ENCODE measurements at places on chromosomes 16 and 17.

DNA sequence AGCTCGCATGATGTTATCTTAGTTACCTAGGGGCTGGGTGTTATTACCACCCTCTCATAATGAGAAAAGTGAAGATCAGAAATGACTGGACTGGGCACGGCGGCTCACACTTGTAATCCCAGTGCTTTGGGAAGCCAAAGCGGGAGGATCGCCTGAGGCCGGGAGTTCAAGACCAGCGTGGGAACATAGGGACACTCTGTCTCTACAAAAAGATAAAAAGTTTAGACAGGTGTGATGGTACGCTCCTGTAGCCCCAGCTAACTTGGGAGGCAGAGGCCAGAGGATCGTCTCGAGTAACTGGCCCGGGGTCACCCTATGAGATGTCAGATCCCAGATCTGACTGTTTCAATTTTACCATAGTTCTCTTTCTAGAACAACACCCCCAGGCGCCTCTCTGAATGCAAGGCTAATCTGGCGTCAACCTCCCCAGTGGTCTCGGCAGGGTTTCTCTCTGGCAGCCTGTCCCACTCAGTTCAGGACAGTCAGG, 1.9 kb upstream of the CCDC102A start:
- DNase-seq = no peak

GRCh38 chr16:58384437-58385055, 7.7 kb upstream of the GINS3 start:
- no peak for DNase-seq

DNA sequence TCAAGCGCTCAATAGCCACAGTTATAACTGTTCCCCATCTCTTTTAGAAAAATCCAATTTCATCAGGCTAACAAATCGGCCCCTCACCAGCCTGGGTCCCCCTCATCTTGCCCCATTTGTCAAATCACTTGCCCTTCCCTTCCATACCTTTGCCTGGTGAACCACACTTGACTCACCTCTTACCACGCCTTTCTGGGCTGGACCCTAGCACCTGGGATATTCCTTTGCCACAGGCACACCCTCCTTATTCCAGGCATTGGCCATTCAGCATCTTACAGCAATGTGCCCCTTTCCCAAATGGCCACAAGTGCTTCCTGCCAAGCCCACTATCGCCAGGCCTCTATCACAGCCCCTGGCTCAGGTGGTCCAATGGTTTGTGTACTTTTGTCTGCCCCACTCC, 14.9 kb downstream of the CMTM4 start:
- DNase-seq = no peak

- no peak for DNase-seq
These were observed 8.0 kb upstream of the SLC35B1 start for GRCh38 chr17:49715717-49716279.

GRCh38 chr17:19327031-19327783, 35.3 kb downstream of the B9D1 start:
- no peak for DNase-seq

All from pons (tissue), 1 donor.